ENCODE measurements at places on chromosomes 5 and 9. TPM values are rescaled to one million over a fixed set of nuclear protein-coding genes. Genes with fewer than 3 reads are reported as not detected.

ARSB gene
- 13.9 TPM for total RNA-seq

GDNF gene
- total RNA-seq: 0.07 TPM

TMEM252 gene
- total RNA-seq: not detected

TXN gene
- 114 TPM for total RNA-seq

Measured in adrenal gland (tissue), 19 donors.